ENCODE measurements at places on chromosomes 16 and 17. TPM values are rescaled to one million over a fixed set of nuclear protein-coding genes. Genes with fewer than 3 reads are reported as not detected.

The FN3K gene
- 14.3 TPM for total RNA-seq

The KRTAP16-1 gene
- total RNA-seq = not detected

The SMIM5 gene
- not detected for total RNA-seq

The GSG1L gene
- total RNA-seq = not detected

The PTX4 gene
- total RNA-seq = 0.20 TPM
